Suppressor macrophage (primary cell): ENCODE measurements at places on chromosomes 2 and 18.

DNA sequence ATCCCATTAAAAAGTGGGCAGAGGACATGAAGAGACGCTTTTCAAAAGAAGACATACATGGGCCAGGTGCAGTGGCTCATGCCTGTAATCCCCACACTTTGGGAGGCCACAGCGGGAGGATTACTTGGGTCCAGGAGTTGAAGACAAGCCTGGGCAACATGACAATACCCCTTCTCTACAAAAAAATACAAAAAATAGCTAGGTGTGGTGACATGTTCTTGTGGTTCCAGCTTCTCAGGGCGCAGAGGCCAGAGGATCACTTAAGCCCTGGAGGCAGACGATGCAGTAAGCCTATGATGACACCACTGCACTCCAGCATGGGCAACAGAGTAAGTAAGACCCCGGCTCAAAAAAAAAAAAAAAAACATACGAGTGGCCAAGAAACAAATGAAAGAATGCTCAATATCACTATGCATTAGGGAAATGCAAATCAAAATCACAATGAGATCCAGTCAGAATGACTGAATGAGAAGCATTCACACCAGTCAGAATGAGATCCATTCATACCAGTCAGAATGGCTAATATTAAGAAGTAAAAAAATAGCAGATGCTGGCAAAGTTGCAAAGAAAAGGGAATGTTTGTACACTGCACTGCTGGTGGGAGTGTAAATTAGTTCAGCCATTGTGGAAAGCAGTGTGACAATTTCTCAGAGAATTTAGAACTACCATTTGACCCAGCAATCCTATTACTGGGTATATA, 550.2 kb upstream of the SLC39A10 start:
- DNase-seq = no peak

- DNase-seq = no peak
Measured at GRCh38 chr2:53632714-53633113, 134.9 kb upstream of the CHAC2 start.

DNA sequence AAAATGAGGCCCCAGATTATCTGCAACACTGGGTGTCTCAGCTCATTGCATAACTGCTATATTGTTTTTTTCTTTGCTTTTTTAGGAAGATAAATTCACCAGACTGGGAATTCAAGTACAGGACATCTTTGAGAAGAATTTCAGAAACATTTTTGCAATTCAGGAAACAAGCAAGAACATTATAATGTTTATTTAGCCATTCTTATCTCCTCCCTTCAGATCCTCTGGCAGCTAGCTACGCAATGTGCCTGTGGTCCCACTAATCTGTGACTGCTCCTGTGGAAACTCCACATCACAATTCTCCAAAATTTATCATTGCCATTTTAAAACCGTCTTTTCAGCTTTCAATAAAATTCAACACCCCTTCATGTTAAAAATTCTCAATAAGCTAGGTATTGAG, 126.8 kb downstream of the SP100 start:
- no peak for DNase-seq

DNA sequence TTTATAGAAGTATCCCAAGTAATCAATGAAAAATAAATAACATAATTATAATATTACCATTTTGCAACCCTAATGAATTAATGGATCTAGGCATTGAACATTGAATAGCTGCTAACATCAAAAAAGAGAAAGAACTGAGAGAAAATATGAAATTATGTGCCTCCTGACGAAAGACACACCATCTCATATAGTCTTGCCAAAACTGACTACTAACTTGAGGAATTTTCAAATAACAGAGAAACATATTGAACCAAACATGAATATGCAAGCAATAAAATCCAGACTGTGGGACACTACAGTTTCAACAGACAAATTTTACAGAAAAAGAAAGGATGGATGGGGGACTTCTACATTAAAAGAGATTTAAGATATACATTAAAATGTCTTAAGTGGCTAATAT, 165.7 kb downstream of the WDPCP start:
- DNase-seq = no peak

DNA sequence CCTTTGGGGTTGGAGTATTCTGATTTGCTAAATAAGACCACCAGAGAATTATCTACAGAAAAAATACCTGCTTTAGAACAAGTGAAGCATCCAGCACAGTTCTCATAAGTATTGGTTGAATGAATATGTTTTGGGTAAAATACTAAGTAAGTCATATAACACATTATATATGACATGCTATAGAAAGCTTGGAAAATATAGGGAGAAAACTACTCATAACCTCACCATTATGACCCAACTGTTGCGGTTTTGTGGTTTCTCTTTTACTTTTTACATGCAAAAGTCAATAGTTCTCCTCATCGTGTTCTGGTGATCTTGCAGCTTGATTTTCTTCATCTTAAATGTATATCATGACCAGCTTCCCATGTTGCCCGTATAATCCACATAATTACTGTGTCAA, 66.2 kb downstream of the DIPK1C start:
- DNase-seq = peak; percentile 40

GRCh38 chr18:13800505-13801259, 23.3 kb upstream of the MC5R start:
- DNase-seq = peak; percentile 86

GRCh38 chr2:49943944-49944778, 789.8 kb upstream of the FSHR start:
- no peak for DNase-seq

GRCh38 chr18:35747894-35748472, 166.4 kb downstream of the GALNT1 start:
- no peak for DNase-seq

GRCh38 chr2:8594731-8595427, 87.0 kb upstream of the ID2 start:
- DNase-seq = no peak

DNA sequence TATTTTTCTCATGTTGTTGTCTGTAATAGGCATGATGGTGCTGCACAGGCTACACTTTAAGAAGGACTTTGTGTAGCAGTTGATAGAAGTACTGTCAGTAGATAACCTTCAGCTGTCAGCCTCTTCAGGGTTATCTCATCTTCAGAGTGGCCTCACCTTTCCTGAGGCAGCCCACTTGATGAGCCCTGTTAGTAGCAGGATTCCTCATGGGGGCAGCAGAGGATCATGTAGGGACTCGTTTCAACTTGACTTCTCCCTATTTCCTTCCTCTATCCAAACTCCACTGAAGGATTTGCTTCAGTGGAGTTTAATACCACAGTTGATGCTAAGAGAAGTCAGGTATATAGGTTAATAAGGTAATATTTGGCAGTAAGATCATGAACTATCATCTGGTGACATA, 530.3 kb upstream of the FSIP2 start:
- DNase-seq = no peak

DNA sequence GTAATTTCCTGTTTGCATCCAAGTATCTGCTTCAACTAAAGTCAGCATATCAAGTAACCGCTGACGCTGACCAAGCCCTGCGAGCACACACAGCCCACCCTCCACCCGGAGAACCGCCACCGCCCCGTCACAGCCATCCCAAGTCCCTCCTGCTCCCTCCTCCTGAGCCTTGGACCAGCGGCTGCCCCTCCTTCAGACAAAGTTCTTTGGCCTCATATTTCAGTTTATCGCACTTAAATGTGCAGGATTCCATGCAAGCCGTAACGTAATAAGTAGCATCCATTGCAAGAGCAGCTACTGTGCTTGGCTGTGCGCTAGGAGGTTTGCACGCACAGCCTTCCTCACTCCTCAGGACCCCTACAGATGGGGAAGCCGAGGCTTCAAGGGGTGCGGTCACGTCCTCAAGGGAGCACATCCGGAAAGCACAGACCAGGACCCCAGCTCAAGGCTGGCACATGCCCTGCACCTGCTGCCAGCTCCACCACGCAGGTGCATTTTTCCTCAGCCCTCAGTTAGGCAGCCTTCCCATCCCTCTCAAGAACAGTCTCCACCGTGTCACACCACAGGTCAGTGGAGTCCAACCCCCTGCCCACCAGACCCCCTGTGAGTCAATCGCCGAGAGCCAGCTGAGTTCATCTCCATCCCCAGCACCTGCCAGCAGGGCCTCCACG, 17.1 kb downstream of the PXDN start:
- no peak for DNase-seq

- no peak for DNase-seq
Measured at GRCh38 chr18:58455314-58456188, 173.3 kb downstream of the ALPK2 start.

- DNase-seq = peak; percentile 62
Measured at GRCh38 chr2:11856095-11856494, 109.7 kb downstream of the LPIN1 start.

GRCh38 chr2:66536997-66537396, 102.1 kb downstream of the MEIS1 start:
- DNase-seq = no peak

- DNase-seq = no peak
Measured at GRCh38 chr2:141598982-141599381, 531.8 kb downstream of the LRP1B start.

DNA sequence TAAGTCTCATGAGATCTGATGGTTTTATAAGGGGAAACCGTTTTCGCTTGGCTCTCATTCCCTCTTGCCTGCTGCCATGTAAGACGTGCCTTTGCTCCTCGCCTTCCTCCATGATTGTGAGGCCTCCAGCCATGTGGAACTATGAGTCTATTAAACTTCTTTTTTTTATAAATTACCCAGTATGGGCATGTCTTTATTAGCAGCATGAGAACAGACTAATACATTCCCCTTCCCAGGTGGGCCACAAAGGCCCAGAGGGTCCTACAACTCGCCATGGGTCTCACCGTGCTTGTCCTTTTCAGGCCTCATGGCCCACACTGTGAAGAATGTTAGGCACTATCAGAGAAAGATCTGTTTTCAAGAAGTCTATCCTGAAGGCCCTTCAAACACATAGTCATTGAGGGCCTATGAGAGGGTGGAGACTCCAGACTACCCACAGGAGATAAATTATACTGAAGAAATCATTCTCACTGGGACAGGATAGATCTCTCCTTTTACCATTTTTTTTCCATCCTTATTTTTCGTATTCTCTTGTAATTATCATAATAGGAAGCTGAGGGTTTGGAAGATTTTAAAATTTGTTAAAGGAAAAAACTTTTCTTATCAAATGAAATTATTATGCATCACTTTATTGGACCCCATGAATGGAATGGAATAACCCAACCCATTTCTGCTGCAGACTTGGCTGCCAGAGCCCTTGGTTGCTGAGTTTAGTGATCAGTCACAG, 91.0 kb upstream of the MSH2 start:
- DNase-seq = no peak

GRCh38 chr2:68115965-68116364, 41.7 kb upstream of the PNO1 start:
- DNase-seq = no peak

DNA sequence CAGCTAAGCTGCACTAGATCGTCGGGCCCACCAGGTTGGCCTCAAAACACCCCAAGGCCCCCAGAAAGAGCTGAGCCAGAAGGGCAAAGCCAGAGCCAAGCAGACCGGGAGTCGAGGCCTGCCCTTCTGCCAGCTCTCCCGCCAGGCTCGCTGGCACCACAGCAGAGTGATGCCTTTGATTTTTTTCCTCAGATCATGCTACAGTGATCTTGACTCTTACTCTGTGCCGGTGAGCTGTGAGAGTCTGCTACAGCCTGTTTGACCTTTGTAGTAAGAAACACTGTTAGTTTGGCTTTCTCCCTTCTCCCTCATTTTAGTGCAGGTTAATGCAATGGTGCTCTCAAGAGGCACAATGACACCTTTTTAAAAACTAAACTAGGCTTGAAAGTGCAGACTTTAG, 97.8 kb downstream of the ESCO1 start:
- DNase-seq = no peak
